B cell (primary cell): ENCODE measurements at places on chromosomes 11 and 22. TPM values are rescaled to one million over a fixed set of nuclear protein-coding genes. Genes with fewer than 3 reads are reported as not detected.

SMDT1 gene
- total RNA-seq: 133 and 140 TPM in 2 replicates

SPTBN2 gene
- 0.67 and 0.85 TPM in 2 replicates for total RNA-seq

LBHD1 gene
- total RNA-seq: 32.5 and 33.3 TPM in 2 replicates

C1QTNF4 gene
- not detected in 2 replicates for total RNA-seq

HSPB2 gene
- not detected in 2 replicates for total RNA-seq

BIK gene
- total RNA-seq: 1.3 TPM in 2 replicates

PLEKHB1 gene
- 16.7 and 25.2 TPM in 2 replicates for total RNA-seq

ANO1 gene
- total RNA-seq: not detected in 2 replicates

LRRN4CL gene
- 0.15 and 0.25 TPM in 2 replicates for total RNA-seq

KCNK4 gene
- total RNA-seq: 0.32 and 0.39 TPM in 2 replicates

HBD gene
- not detected in 2 replicates for total RNA-seq

MAJIN gene
- total RNA-seq: 0.71 and 0.95 TPM in 2 replicates

NEFH gene
- 0.10 and 0.19 TPM in 2 replicates for total RNA-seq

KCNJ5 gene
- not detected in 2 replicates for total RNA-seq

HPS4 gene
- total RNA-seq: 61.8 and 76.6 TPM in 2 replicates

APOBEC3H gene
- 0.59 and 1.0 TPM in 2 replicates for total RNA-seq

C11orf87 gene
- total RNA-seq: not detected in 2 replicates

CALCB gene
- 1.3 and 1.8 TPM in 2 replicates for total RNA-seq
